ENCODE measurements at places on chromosomes 13 and 19.

DNA sequence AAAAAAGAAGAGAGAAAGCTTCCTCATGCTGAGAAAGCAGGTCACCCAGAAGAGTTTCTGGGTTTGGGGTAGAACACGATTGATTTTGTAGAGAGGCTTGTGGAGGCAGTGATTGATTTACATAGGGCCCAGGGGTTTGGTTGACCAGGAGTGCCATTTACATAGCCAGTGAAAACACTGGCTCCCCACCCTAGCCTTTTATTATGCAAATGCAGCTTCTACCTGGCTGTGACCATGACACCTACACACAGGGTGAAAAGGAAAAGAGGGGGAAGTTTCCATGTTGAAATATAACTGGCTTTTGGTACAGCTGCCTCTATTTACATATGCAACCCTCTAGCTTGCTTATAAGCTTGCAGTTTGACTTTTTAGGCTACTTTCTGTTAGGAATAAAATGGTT, 62.0 kb downstream of the ZNF100 start:
- DNase-seq: no peak

DNA sequence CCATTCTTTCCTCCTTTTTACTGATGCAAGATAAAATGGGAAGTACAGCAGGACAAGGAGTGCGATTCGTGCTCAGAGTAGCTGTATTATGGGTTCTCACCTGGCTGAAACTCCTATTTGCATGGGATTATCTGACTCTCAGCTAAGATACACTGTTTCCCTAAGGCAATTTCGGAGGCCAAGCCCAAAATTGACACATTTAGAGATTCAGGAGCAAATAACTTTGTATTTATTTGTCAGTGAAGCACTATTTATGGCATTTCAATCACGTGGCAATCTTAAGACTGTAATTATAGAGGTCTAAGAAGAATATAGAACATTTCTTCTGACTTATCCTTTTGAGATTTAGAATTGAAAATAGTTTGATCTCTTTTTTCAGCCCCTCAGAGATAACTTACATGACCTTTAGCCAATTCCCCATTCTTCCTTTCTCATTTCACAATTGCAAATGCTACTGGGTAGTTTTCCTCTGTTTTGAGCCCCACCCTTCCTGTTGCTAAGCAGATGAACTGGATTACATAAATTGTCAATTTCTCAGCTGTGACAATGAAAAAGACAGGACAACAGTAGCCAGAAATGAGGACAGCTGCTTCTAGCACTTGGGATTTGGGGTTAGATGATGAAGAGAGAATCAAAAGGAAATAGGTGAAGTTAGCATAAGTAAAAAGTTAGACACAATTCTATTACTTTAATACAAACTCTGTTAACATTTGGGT, 122.7 kb upstream of the FRY start:
- DNase-seq: no peak

DNA sequence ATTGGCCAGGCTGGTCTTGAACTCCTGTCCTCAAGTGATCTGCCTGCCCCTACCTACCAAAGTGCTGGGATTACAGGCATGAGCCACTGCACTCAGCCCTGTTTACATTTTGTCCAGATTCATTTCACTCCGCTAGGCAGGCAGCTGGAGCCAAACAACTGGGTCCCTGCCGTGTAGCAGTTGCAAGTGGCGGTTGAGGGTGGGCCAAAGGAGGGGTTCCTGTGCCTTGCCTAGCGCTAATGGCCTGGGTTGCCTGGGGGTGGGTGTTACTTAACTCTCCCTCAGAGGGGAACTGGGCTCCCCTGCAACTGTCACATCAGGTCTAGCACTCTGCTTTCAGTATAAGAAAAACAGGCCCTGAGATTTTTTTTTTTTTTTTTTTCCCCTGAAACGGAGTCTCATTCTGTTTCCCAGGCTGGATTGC, 7.4 kb downstream of the ACP5 start:
- no peak for DNase-seq

- no peak for DNase-seq
Observed at GRCh38 chr13:95620030-95620824, 24.3 kb downstream of the DZIP1 start.

All from smooth muscle cell of the brain vasculature (primary cell).